CD4-positive, CD25-positive, alpha-beta regulatory T cell (primary cell): ENCODE measurements at places on chromosomes 3 and 15. TPM values are rescaled to one million over a fixed set of nuclear protein-coding genes. Genes with fewer than 3 reads are reported as not detected.

The SNX22 gene
- 1.4 TPM for polyA plus RNA-seq

The FRMD4B gene
- 9.4 TPM for polyA plus RNA-seq

The LRTM1 gene
- polyA plus RNA-seq, result not detected

The CD86 gene
- 1.1 TPM for polyA plus RNA-seq

The HEG1 gene
- 2.3 TPM for polyA plus RNA-seq

The TXNRD3 gene
- polyA plus RNA-seq, result 0.66 TPM

The TMC3 gene
- polyA plus RNA-seq, result not detected

The AMT gene
- polyA plus RNA-seq, result 0.63 TPM

The GPR27 gene
- polyA plus RNA-seq, result 1.4 TPM

The MEF2A gene
- polyA plus RNA-seq, result 7.2 TPM

The XCR1 gene
- polyA plus RNA-seq, result not detected

The AADACL2 gene
- not detected for polyA plus RNA-seq

The CAV3 gene
- polyA plus RNA-seq, result not detected

The SLC2A2 gene
- not detected for polyA plus RNA-seq

The CEMIP gene
- not detected for polyA plus RNA-seq

The KNL1 gene
- 0.46 TPM for polyA plus RNA-seq

The FBXO22 gene
- 27.3 TPM for polyA plus RNA-seq

The TICRR gene
- polyA plus RNA-seq, result 0.19 TPM

The LINGO1 gene
- not detected for polyA plus RNA-seq

The SCN11A gene
- polyA plus RNA-seq, result not detected

The ACTRT3 gene
- polyA plus RNA-seq, result not detected

The SEMA7A gene
- polyA plus RNA-seq, result not detected

The SUSD5 gene
- polyA plus RNA-seq, result not detected

The MAP2K1 gene
- 38.6 TPM for polyA plus RNA-seq

The FAM227B gene
- polyA plus RNA-seq, result 11.3 TPM

The STRIT1 gene
- not detected for polyA plus RNA-seq

The TP63 gene
- polyA plus RNA-seq, result not detected

The C3orf20 gene
- not detected for polyA plus RNA-seq

The BFSP2 gene
- 20.4 TPM for polyA plus RNA-seq

The TLR9 gene
- not detected for polyA plus RNA-seq

The C2CD4B gene
- not detected for polyA plus RNA-seq

The TGM5 gene
- not detected for polyA plus RNA-seq

The RASL12 gene
- not detected for polyA plus RNA-seq

The VPS18 gene
- 19.5 TPM for polyA plus RNA-seq

The TM6SF1 gene
- not detected for polyA plus RNA-seq

The MUSTN1 gene
- 1.2 TPM for polyA plus RNA-seq

The SPINT1 gene
- 1.9 TPM for polyA plus RNA-seq

The PRTG gene
- not detected for polyA plus RNA-seq

The CP gene
- polyA plus RNA-seq, result 0.08 TPM

The ITGA11 gene
- polyA plus RNA-seq, result 0.02 TPM

The ABI3BP gene
- not detected for polyA plus RNA-seq

The ITPKA gene
- not detected for polyA plus RNA-seq

The EFCAB12 gene
- polyA plus RNA-seq, result 0.05 TPM

The IL17RB gene
- 3.1 TPM for polyA plus RNA-seq

The SYNPR gene
- not detected for polyA plus RNA-seq

The DNAJC19 gene
- 91.1 TPM for polyA plus RNA-seq

The DUOXA1 gene
- polyA plus RNA-seq, result not detected

The SSR3 gene
- 156 TPM for polyA plus RNA-seq

The PPP1R14D gene
- polyA plus RNA-seq, result not detected
